Foreskin keratinocyte (primary cell): ENCODE measurements at places on chromosomes 6 and 20. TPM values are rescaled to one million over a fixed set of nuclear protein-coding genes. Genes with fewer than 3 reads are reported as not detected.

Gene GPR63
- 2.8 and 3.2 TPM in 2 replicates for total RNA-seq

Gene TAAR1
- total RNA-seq, result not detected in 2 replicates

Gene RAET1L
- 1.1 and 2.4 TPM in 2 replicates for total RNA-seq

DNA sequence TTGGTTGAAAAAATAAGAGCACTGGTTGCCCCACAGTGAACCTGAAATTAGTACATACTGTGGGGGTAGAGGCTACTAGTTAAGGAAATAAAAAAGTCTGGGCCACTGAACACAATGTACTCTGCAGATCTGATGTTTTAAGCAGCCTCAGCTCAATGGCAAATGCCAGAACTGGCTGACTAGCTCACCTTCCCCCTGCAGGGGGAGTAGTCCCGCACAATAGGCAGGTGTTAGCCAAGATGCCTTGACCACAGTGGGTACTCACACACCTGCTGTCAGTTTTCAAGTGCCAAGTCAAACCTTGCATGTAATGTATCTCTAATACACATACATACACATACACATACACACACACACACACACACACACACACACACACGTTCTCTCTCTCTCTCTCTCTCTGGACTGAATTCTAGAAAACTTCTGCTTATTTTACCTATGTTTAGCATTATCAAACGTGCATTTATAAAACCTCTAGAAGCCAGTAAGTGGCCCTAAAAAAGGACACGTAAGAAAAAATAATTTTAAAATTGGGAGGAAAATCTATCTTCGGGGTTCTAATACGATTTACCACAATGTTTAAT lies 36.1 kb downstream of the GMDS start:
- peak; percentile 33 for DNase-seq

GRCh38 chr6:41199552-41200246 lies 1.2 kb downstream of the TREML2 start:
- no peak for DNase-seq

DNA sequence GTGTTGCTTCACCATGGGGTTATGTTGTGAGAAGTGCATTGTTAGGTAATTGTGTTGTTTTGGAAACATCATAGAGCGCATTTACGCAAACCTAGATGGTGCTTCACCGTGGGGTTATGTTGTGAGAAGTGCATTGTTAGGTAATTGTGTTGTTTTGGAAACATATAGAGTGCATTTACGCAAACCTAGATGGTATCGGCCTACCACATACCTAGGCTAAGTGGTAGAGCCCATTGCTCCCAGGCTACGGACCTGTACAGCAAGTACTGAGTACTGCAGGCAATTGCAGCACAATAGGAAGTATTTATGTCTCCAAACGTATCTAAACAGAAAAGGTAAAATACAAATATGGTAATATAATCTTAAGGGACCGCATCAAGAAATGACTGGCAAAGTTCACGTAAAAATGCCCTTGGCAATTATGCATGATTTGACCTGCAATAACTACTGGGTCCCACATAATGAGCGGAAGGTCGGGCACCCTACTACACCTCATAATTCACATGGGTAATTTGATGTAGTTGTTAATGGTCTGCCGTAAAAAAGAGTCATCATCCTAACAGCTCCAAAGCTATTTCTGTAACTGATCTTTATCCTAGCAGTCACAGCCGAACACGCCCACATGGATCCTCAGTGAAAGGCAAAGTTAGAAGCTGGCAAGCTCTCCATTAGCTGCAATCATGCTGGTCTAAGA lies 76.0 kb downstream of the RSPH3 start:
- DNase-seq, result no peak

- no peak for DNase-seq
Observed at GRCh38 chr6:39090036-39090435, 24.9 kb downstream of the SAYSD1 start.

GRCh38 chr20:4256874-4257273 lies 241.5 kb upstream of the RNF24 start:
- no peak for DNase-seq
